Glutamatergic neuron (in vitro differentiated cells): ENCODE measurements at places on chromosomes 3 and 15. TPM values are rescaled to one million over a fixed set of nuclear protein-coding genes. Genes with fewer than 3 reads are reported as not detected.

The TM4SF18 gene
- not detected for total RNA-seq

The SHF gene
- 309 TPM for total RNA-seq

The CTXN2 gene
- total RNA-seq: 0.22 TPM

The BSN gene
- total RNA-seq: 46.9 TPM

The RTP3 gene
- total RNA-seq: not detected

DNA sequence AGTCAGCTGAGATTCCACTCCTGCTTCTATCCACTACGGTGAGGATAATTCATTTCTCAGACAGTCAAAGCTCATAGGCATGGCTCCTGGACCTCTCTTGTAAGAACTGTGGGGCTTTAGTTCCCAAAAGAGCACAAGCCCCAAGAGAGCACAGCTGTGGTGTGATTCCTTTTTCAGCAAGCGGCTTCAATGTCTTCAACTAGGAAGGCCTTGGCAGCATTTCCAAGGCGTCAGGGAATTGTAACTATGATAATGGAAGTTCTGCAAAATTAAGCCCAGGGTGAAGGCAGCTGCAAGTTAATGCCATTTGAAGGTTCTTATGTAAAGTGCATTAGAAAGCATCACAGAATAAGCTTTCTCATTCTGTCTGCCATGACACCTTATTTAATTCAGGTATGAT lies 657.1 kb downstream of the GRM7 start:
- no peak overlapping the region for H3K4me3 ChIP-seq
- no peak for DNase-seq
- no peaks in the 10 kb centered on the region for H3K4me1 ChIP-seq

GRCh38 chr3:129793319-129793718 lies 100.2 kb downstream of the TMCC1 start:
- peak overlapping the region; percentile 98 for H3K27ac ChIP-seq
- DNase-seq: no peak
- H3K27me3 ChIP-seq: no peaks in the 10 kb centered on the region
- peak overlapping the region; percentile 93 for H3K4me3 ChIP-seq
- no peaks in the 10 kb centered on the region for H3K36me3 ChIP-seq
- H3K4me1 ChIP-seq: peaks cover 13% of the 10 kb centered on the region

GRCh38 chr3:49171775-49172500 lies 540 bp downstream of the KLHDC8B start:
- H3K27me3 ChIP-seq: peaks cover 8% of the 10 kb centered on the region
- H3K4me3 ChIP-seq: peak overlapping the region; percentile 89
- H3K36me3 ChIP-seq: no peaks in the 10 kb centered on the region
- H3K4me1 ChIP-seq: peaks cover 14% of the 10 kb centered on the region
- no peak for DNase-seq
